ENCODE measurements at places on chromosomes 6 and 20.

DNA sequence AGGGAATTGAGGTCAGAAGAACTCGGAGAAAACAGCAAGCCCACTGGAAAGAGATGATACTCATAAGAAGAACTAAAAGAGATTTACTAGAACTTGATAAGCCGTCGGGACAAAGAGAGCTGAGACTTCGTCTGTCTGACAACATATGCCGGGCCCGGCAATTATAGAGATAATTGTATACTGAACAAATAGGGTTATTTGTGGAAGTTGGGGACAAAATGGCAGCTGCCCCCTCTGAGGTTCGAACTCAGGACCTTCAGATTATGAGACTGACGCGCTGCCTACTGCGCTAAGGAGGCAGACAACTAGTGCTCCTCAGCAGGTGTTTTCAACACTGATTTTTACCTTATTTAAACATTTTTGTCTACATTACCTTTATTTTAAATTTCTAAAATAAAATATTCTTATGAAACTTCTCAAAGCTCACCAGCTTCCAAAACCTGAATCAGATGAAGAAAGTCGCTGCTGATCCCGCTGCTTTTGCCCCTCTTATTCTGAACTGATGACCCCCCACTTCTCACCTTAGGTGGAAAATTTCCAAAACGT lies 29.3 kb upstream of the TRIM27 start:
- no peak for DNase-seq

- peak; percentile 59 for DNase-seq
These were observed 374.4 kb downstream of the UTRN start for GRCh38 chr6:144659202-144660182.

- DNase-seq = no peak
These were observed 15.3 kb upstream of the TCF15 start for GRCh38 chr20:625360-625932.

DNA sequence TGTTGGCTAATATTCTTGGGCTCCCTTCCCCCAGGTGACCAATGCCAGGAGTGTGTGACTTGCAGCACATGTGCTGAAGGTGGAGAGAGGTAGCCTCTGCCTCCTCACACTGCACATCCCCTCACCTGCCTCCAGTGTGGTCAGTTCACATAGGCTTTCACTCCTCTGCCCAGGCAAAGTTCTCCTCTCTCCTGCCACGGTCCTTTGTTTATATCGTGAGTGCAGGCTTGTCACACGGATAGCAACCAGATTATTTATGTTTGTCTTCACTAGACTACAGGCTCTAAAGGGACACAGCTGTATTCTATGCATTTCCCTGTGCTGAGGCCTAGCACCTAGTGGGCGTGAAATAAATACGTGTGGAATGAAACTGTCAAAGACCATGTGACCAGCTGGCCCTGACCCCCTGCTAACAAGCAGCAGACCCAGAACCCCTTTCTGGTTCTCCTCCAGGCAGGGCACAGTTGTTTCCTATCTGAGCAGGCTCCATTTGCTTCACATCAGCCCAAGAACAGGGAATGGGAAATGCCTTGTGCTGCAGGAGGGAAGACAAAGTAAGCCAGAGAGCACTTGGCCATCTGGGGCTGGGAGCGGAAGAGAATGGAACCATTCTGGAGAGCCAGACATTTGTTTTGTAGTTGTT lies 42.3 kb downstream of the UNC5CL start:
- DNase-seq = peak; percentile 55

DNA sequence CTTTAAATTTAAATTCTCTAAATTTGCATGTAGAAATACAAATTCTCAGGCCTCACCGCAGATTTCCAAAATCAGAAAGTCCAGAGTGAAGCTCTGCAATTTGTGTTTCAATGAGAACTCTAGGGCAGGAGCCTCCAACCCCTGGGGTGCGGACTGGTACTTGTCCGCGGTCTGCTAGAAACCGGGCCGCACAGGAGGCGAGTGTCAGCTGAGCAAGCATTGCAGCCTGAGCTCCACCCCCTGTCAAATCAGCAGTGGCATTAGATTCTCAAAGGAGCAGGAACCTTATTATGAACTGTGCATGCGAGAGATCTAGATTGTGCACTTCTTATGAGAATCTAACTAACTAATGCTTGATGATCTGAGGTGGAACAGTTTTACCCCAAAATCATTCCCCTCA lies 203.0 kb upstream of the PCSK2 start:
- DNase-seq = peak; percentile 72

DNA sequence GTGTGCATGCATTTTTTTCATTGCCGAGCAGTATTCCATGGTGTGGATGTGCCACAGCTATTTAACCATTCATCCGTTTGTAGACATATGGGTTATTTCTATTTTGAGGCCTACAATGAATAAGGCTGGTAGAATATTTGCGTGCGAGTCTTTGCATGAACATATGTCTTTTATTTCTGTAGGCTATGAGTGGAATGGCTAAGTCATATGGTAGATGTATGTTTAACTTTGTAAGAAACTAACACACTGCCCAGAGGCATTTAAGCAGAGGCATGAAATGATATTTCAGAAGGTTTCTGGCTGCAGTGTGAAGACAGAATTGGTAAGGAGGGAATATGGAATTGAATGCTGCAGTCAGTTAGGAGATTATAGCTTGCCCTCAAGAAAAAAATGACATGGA lies 457.4 kb upstream of the CDH4 start:
- no peak for DNase-seq

DNA sequence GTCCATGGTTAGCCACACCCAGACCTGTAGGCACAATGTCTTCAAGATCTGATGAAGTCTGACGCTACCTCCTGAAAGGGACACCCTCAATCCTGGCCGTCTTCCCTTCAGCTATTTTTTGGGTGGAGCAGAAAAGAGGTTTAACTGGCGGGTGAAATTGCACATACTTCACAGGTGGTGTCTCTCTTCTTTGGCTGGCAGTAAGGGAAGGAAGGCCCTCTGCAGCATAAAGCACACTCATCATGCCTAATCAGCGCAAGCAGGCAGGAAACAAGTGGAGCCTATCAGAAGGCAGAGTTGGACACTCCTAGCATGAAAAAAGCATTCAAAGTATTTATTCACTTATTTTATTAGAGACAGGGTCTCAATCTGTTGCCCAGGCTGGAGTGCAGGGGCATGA lies 32.9 kb downstream of the PNLDC1 start:
- no peak for DNase-seq

GRCh38 chr20:20894280-20894679 lies 181.8 kb upstream of the RALGAPA2 start:
- no peak for DNase-seq

All from H9 (cell line).